ENCODE measurements at places on chromosomes 3 and 15.

- peak; percentile 55 for DNase-seq
These were observed 111.5 kb downstream of the THSD4 start for GRCh38 chr15:71226536-71227455.

DNA sequence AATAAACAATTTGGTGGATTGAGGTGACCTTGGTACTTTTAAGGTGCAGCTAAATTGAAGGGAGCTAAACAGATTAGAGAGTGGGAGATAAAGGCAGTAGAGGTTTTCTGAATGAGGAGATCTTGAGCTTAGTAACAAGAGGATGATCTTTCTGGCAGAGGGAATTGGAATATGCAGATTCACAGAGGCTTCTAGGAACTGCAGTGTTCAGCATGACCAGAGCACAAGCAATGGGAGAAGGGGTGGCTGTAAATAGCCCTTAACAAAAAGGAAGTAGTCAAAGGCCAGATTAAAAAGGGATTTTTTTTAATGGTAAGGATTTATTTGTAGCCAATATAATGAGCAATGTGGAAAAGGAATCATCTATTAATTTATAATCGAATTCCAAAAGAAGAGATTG lies 5.7 kb upstream of the BNIP2 start:
- no peak for DNase-seq

DNA sequence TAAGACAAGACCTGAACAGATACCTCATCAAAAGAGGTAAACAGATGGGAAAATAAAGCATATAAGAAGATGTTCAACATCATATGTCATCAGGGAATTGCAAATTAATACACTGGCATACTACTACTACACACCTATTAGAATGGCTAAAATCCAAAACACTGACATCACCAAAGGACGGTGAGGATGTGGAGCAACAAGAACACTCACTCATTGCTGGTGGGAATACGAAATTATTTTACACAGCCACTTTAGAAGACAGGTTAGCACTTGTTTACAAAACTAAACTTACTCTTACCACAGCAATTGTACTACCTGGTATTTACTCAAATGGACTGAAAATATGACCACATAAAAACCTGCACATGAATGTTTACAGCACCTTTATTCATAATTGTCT lies 119.6 kb downstream of the GSK3B start:
- DNase-seq = no peak

DNA sequence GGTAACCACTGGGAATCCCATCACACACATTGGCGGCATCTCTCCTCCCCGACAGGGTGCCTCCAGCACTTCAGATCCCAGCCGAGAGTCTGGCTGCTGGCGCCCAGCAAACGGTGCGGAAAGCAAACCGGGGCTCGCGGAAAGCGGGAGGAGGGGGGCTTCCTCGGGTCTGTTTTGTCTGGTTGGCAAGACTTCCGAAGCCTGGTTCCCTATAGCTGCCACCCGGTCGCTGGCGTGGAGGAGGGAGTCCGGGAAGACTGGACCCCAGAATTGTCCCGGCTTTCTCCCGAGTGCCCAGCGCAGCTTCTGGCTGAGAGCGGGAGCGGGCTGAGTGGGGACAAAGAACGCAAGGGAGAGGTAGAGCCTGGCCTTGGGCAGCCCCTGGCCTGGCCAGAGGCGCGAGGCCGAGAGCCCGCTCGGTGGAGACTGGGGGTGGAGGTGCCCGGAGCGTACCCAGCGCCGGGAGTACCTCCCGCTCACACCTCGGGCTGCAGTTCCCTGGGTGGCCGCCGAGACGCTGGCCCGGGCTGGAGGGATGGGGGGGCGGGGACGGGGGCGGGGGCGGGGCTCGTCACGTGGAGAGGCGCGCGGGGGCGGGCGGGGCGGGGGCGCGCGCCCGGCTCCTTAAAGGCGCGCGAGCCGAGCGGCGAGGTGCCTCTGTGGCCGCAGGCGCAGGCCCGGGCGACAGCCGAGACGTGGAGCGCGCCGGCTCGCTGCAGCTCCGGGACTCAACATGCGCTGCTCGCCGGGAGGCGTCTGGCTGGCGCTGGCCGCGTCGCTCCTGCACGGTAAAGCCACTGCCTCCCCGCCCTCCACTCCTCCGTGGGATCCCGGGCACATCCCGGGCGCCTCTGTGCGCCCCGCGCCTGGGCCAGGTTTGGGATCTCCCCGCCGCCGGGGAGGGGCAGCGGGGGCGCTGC lies at the start of gene CHRNA7:
Gene CHRNA7 (plus strand): TSS at position 654 of the 920 bp plus-strand sequence. CDS start 80 bp downstream, at position 734.
- peak; percentile 18 for DNase-seq

- no peak for DNase-seq
These were observed 66.5 kb downstream of the MBNL1 start for GRCh38 chr3:152335273-152335672.

DNA sequence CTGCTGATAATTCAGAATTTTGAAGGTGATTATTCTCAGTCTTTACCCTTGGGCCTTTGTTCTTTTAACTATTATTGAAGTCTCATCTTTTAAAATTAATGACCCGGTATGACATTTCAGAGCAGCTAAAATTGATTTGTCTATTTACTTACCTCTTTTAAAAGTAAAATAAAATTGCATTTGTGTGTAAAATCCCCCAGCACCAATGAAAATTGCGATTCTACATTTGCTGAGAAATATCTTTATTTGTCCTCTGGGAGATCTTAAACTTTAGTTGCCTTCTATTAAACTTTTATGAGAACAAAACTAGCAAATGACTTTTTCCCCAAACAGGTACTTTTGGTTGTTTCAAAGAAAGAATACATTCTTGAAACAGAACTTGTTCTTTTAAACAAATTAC lies 7.5 kb upstream of the IL5RA start:
- no peak for DNase-seq

- DNase-seq = no peak
These were observed 1.3 kb downstream of the NME9 start for GRCh38 chr3:138328341-138328740.

DNA sequence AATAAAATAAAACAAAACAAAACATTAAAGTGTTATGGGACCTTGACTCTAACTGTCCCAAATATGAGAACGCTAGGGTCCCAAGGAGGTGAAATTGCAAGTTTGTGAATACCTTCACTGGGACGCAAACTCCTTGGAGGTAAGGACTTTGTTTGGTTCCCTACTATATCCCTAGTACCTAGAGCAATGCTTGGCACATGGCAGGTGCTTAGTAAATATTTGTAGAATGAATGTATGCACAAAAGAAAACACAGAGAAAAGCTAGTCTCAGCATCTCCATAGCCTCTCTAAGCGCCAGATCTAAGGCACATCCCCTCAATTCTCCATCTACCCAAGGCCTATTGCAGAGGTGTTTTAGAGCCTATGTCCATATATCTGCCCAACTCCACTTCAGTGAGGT lies 30.5 kb downstream of the GPR176 start:
- DNase-seq = no peak

- DNase-seq = no peak
These were observed 353.0 kb downstream of the PLOD2 start for GRCh38 chr3:145807990-145808389.
